ENCODE measurements at places on chromosomes 2 and 18.

DNA sequence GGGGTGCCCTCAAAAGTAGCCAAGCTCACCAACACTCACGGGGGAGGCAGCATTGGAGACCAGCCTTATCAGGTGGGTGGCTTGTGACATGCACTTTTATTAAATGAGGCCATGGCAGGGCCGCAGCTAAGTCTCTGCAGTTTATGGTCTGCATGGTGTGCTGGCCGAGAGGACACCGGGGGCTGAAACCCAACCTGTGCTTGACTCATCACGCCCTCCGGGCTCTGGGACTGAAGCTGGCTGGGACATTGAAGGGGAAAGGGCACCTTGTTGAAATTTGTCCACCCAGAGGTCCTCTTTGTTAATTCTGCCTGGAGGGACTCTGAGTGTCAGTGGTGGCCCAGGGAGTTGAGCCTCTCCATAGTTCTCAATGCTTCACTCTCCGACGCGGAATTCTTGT, 17.7 kb upstream of the NTSR2 start:
- no peak for DNase-seq

GRCh38 chr2:45280794-45281193, 271.5 kb upstream of the SIX2 start:
- no peak for DNase-seq

DNA sequence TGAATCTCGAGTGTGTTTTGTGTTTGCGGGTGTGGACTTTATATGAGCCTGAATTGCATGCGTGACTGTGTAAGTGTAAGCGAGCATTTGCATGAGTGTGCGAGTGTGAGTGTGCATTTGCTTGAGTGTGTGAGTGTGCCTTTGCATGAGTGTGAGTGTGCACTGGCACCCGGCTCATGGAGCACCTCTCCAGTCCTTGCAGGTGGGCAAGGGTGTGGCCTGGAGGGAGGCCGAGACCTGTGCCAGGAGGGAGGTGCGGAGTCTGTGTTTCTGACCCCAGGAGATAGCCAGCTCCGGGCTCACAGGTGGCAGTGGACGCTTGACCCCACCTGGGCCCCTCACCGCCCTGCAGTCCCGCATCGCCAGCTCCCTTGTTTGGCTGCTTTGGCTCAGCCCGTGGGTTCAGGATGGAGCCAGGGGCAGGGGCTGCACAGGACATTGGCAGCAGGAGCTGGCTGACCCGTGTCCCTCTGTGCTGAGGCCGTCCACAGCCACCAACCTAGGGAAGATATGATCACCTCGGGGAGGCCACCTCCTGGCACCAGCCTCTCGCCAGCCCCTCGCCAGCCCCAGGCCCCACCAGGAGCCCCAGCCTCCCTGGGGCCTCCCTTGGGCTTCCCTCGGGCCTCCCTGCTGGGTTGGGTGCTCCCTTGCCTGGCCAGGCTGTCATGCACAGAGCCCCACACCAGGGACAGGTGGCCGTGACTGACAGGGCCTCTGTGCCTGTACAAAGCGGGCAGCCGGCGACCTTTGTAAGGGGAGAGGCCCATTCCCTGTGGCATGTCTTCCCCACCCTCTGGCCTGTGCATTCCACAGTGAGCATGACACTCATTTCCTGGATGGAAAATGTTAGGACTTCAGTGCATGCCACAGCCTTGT, 81.6 kb downstream of the PTGR3 start:
- no peak for DNase-seq

DNA sequence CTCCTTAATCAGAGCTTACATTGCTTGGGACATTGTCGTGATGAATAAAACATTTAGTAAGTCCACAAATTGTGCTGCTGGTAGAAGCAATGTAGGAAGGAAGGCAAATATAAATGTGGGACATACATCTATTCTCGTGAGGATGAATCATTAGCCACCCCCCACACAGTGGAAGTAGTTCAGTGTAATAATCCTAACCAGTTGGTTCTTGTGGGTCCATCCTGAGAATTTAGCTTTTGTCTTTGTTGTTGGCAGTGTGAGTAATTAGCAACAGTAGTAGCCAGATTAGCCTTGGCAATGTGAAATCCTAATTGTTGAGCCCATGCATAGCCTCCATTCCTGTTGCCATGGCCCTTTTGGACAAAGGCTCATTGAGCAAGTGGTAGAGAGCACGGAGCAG, 532.1 kb downstream of the FBXO15 start:
- no peak for DNase-seq

GRCh38 chr2:62362561-62362960, 143.4 kb downstream of the TMEM17 start:
- DNase-seq = no peak

DNA sequence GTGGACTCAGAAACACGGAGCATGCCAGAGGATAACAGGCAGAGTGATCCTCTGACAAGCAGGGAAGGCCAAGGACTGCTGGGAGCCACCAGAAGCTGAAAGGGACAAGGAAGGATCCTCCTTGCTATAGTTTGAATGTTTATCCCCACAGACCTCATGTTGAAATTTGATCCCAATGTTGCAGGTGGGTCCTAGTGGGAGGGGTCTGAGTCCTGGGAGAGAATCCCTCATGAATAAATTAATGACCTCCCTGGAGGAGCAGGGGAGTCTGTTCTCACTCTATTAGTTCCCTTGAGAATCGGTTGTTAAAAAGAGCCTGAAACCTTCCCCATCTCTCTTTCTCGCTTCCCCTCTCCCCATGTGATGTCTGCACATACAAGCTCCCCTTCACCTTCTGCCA, 124.4 kb downstream of the FBXO15 start:
- DNase-seq = no peak

Measured in stimulated activated naive CD4-positive, alpha-beta T cell (primary cell).